ENCODE measurements at places on chromosomes 2 and 18.

DNA sequence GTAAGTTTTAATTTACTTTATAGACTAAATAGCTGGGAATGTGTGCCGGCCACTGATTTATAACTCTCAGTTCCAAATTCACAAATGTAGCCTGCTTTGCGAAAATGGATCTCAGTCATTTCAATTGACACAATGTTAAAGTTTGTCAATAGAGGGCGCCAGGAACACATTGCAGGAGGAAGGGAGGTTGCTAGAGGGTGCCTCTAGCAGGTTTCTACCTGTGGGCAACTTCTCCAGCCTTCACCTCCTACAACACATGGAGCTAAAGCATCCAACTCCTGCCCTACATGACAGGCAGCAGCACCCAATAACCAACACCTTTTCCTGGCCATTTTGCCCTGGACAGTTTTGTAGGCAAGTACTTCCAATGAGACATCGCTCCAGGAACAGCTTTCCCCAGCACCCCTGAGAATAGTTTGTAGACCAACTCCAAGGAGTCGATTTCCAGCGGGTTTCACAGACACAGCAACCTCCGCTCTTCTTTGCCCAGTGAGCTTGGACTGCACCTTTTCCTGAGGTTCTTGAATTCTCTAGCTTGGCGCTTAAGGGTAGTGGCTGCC, 784.8 kb upstream of the CDH2 start:
- no peak for DNase-seq

- DNase-seq: no peak
Observed at GRCh38 chr2:85925216-85925671, 36.5 kb upstream of the ST3GAL5 start.

- DNase-seq: no peak
Observed at GRCh38 chr2:107790837-107791236, 35.9 kb upstream of the RGPD4 start.

DNA sequence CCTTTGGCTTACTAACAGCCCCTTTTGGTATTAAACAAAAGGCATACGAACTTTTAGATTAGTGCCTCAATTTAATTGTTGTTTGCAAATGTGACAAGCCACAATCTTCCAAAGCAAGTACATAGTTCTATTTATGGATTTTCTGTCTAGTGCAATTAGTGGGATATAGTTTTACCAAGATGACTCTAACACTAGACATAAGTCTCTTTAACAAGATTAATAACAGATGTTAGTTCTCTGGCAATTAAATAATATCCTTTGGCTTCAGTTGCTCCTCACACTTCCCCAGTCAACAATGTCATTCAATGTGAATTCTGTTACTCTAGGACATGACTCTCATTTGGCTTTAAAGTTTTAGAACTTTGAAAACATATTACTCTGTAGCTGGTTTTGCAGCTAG, 16.7 kb upstream of the MC4R start:
- no peak for DNase-seq

GRCh38 chr2:99819766-99820165, 322.6 kb downstream of the AFF3 start:
- no peak for DNase-seq

GRCh38 chr2:75162259-75162658, 37.1 kb downstream of the TACR1 start:
- DNase-seq: no peak

DNA sequence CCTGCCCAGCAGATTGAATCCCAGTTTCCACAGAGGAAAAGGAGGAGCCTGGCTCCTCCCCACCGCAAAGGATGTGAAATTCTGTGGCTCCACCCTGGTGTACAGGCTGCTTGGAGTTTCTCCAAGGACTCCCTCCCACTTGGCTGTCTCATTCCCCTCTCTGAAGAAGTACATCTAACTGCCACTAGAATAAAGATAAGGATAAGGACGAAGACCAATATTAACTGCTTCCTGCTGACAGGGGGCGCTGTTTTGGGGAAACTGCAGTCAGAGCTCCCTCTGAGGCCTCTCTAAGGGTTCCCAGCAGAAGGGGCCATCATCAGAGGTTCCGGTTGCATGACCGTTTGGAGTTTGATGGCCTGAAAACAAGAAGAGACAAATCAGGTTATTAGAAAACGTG, 790.9 kb downstream of the CPS1 start:
- peak; percentile 2 for DNase-seq

- DNase-seq: peak; percentile 32
Observed at GRCh38 chr2:216858312-216858711, 1.6 kb downstream of the TNP1 start.

DNA sequence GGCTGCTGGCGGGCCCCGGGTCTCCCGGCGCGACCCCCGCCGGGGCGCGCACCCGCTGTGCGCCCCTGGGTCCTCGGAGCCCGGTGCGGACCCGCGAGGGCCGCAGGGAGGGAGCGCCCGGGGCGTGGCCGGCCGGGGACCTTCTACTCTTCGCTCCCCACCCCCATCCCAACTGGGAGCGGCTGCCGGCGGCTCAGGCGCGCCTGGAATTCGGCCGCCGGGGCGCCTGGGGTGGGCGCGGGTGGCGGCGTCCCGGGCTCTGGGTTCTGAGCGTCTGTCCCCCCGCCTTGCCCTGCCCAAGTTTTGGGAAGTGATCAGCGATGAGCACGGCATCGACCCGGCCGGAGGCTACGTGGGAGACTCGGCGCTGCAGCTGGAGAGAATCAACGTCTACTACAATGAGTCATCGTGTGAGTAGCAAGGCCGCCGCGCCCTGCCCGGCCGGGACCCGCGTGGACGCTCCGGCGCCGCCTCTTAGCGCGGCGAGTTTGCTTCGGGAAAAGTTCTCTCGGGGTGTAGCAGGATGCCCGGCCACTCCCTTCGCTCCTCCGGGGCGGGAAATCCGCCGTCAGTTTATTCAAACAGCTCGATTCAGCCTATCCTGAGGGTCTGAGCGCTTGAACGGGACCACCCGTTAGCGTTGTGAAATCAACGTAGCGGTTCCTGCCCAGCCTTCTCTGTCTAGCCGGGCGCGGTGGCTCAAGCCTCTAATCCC, 502 bp downstream of the TUBB6 start:
- peak; percentile 53 for DNase-seq

GRCh38 chr2:19319698-19320097, 38.7 kb downstream of the OSR1 start:
- no peak for DNase-seq

DNA sequence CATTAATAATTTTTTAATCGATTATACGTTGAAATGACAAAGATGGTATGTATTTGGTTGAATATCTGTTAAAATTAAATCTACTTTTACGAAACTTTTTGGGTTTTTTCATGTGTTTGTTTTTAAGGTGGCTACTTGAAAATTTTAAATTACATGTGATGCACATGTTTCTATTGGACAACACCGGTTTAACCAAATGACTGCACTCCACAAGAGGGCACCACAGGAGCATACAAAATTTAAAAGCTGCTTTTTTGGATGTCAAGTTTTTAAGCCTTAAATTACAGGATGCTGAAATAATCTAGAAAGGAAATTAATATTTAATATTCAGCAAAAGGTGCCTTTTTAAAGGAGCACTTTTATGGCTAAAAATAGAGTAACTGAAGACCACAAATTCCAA, 98.7 kb downstream of the ACVR1 start:
- DNase-seq: peak; percentile 64

- no peak for DNase-seq
Observed at GRCh38 chr18:41324934-41325333, 630.1 kb upstream of the PIK3C3 start.

GRCh38 chr2:53765767-53766166, 1.8 kb upstream of the CHAC2 start:
- DNase-seq: no peak

- no peak for DNase-seq
Observed at GRCh38 chr18:10878703-10879102, 270.7 kb downstream of the PIEZO2 start.

DNA sequence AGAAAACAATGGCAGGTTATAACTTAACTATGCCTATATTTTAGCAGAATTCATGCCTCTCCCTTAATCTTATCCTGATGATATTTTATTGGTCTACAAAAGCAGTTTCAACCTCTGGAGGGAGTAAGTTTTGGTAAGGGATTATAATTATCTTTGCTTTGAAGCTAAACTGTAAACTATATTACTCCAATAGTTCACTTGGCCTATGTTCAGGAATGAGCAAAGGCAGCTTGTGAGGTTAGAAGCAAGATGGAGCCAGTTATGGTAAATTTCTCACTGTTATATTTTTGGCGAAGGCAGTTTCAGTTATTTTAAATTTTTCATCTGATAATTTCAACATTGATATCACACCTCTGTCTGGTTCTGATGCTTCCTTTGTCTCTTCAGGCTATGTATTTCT, 192.5 kb upstream of the RGPD4 start:
- DNase-seq: no peak

DNA sequence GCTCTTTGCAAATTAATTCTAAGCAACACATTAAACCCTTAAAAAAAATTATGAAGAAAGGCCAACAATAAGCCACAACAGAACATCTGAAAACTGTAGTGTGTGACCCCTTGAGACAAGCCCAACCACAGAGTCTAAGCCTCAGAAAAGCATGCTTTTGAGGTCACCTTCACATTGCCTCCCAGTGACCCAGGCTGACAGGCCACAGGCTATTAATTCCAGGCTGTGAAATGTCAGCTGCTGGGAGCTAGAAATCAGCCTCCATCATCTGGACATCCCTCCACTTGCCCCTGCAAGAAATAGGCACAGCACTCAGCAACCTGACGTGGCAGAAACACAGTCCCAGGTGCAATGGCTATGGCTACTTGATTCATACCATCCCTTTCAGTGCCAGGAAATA, 179.4 kb upstream of the ZFP36L2 start:
- DNase-seq: no peak

GRCh38 chr2:219291394-219291793, 12.2 kb downstream of the DNAJB2 start:
- DNase-seq: no peak

GRCh38 chr18:58805467-58806187, 59.0 kb upstream of the ZNF532 start:
- no peak for DNase-seq

GRCh38 chr2:140442319-140442718, 1662.1 kb upstream of the NXPH2 start:
- no peak for DNase-seq

DNA sequence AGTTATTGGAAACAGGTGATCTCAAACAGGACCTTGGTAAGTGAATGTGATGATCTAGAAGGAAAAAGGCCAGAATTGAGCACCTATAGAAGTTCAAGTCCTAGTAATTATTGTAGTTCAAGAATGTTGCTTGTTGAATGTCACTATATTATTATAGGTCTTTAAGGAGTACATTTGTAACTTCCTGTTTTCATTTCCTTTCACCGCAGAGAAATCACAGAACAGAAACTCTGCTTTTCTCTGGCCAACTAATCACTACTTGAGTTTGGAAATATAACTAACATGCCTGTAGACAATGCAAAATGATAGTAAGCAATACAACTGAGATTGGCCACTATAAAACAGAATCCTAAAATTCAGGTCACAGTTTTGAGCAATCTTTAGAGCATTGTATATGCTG, 61.8 kb upstream of the EFEMP1 start:
- no peak for DNase-seq

DNA sequence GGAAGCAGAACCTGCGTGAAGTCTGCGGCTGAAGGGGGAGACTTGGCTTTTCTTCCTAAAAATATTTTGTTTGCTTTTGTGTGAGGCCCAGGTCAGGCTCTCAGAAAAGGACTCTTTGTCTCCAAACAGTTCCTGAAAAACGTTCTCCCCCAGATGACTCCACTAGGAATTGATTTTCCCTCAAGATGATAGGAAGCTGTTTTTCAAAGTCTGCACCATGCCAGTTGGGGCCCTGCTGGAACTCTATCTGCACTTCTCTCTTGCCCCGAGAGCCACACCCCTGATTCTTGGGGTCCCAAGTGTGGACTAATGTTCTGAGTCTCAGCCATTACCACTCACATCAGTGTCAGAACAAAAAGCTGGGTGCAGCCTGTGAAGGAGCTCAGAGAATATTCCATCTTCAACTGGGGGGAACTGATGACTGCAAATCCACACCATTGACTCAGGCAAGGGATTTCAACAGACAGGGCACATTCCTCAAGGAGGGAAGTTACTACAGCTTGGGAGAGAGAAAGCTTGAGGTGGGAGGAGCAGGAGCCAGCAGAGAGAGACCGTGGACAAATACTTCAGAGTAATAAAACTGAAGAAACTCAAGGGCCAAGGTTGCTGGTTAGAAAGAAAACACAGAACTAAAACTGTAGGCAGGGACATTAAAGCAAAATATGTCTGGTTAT, 768.3 kb downstream of the RNF144A start:
- DNase-seq: no peak

DNA sequence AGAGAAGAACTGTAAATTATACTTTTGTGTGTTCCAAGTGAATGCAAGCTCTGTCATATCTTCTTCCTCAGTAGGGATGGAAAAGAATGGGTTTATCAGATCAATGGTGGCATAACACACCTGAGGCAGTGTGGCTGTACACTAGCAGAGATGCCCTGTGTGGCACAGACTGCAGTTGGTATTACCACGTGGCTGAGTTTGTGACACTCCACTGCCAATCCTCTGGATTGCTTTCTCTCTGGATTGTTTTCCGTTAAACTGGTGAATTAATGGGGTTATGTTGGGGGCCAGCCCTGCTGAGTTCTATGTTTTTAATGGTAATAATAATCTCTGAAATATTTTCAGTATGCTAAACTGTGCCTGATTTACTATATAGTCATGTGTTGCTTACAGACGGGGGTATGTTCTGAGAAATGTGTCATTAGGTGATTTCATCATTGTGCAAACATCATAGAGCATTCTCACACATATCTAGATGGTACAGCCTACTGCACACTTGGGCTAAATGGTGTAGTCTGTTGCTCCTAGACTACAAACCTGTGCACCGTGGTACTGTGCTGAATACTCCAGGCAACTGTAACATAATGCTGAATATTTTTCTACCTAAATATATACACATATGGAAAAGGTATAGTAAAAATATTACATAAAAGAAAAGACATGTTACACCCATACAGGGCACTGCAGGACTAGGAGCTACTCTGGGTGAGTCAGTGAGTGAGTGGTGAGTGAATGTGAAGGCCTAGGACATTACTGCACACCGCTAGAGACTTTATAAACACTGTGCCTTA, 84.7 kb upstream of the ST6GAL2 start:
- DNase-seq: no peak

GRCh38 chr2:39851651-39852110, 72.6 kb upstream of the THUMPD2 start:
- no peak for DNase-seq

GRCh38 chr2:179850188-179850587, 11.2 kb downstream of the ZNF385B start:
- DNase-seq: no peak

DNA sequence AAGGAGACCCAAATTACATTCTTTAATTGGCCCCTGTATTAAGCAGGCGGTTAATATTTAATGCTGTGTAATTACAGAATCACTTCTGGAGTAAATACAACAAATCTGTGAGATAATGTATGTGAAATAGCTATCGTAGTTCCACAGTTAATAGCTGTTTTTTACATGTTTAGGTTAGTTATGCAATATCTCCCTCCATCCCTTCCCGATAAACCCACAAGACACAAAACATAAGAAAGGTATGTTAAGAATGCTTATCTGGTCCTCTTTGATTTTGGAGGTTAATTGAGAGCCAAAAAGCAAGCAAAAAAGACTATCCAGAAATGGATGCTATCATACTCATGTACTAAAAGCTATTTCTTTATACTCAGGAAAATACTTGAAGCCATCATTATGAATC, 49.1 kb downstream of the ZNF638 start:
- no peak for DNase-seq

Measured in activated CD4-positive, alpha-beta T cell treated with anti-CD3 and anti-CD28 coated beads for 48 hours (primary cell).